ENCODE measurements at places on chromosomes 3 and 15.

DNA sequence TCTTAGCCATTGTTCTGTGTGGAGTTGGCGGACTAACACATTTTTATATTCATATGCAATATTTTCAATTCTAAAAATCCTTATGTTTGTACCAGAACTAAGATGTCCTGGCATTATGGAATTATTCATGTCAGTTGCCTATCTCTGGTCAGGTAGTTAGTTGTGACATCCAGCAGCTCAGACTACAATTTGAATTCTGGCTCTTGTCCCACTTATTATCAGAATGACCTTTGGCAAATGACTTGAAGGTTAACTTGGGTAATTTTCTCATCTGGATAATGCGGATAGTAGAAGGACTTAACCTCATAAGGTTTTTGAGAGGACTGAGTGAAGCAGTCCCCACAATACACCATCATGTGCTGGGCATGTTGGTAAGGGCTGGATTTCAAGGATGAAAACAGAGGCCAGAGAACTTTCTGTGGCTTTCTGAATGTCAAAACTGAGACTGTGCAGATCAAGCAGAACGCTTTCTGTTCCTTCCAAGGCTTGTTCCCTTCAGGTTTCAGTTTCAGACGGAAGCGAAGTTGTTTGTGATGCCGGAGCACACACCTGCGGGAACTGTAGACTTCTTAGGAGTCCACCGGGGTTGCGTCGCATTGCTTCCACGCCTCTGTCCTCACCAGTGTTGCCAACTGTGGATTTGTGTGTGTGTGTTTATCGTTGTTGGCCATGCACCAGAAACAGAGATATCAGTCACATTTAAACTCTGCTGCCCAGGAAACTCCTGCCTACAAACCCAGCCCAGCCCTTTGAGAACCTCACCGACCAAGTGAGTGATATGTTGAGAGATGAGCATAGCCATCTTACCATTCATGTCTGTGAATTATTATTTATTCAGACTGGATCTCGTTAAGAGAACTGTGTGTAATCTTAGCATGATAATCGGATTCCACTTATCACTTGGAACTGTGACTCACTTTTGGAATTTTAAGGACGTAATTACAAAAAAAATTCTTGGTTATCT is 76.0 kb downstream of the PTPRG start:
- DNase-seq = no peak

DNA sequence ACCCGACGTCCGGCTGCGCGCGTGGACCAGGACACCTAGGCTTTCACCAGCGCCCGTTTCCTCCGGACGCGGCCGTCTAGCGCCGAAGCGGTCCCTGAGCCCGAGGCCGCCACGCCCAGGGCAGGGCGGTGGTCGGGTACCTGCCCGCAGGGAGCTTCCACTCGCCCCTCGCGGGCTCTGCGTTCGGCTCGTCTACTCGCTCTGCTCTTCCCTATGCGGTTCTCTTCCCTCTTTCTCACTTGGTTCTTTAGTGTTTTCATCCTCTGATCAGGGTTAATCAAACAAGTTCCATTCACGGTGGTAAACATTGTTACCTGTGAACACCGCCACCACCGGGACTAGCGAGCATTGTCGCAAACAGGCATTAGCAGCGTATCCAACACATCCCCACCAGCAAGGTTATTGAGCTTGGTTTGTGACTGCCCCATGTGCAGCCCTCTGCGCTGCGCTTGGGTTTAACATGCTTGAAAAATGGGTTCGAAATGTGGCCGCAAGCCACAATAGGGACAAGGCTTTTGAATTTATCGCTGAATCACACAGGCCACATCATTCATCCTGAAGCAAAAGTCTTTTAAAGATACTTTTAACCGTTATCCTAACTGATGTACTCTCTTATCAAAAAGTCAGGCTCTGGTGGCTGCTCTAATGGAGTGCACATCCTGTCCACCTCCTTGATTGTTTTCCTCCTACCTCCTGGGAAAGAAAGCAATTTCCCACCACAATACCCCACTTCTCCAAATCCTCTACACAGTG is 843 bp upstream of the CD47 start:
- no peak for DNase-seq

DNA sequence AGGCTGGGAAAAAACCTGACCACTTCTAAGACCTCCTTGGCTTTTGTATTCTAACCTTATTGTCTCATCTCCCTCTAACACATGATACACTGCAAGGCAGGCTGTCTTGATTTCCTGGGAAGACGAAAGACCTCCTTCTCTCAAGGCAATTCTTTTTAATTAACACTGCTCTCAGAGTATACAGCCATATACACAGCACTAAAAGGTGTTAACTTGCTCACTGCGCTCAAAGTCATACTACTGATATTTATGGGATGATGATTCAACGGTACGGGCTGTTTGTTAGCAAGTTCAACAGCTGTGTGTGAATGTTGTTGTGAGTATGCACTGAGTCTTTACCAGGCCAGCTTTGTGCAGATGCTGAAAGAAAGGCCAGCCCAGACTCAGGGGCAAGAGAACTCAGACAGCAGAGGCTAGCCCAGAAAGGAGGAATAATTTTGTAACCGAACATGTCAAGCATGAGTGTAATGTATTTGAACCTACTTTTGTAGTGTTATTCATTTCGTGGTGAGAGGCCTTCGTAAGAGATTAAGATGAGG is 229.9 kb downstream of the IL5RA start:
- DNase-seq = no peak

- no peak for DNase-seq
Observed at GRCh38 chr15:43187544-43188155, 2.4 kb downstream of the CCNDBP1 start.

GRCh38 chr3:197234947-197235914 is 63.2 kb downstream of the DLG1 start:
- no peak for DNase-seq

DNA sequence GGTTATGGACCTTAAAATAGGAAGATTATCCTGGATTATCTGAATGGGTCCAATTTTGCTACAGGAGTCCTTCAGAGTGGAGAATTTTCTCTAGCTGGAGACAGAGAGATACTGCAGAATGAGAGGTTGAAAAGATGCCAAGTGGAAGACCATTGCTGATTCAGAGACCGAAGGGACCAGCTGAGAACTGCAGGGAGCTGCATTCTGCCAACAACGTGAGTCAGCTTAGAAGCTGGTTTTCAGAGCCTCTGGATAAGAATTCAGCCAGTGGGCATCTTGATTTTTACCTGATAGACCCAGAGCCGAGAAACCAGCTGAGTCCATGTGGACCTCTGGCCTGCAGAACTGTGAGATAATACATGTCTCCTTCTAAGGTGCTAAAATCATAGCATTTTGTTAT is 234.0 kb downstream of the NR2F2 start:
- DNase-seq = no peak
